ENCODE measurements at places on chromosomes 2 and 18.

DNA sequence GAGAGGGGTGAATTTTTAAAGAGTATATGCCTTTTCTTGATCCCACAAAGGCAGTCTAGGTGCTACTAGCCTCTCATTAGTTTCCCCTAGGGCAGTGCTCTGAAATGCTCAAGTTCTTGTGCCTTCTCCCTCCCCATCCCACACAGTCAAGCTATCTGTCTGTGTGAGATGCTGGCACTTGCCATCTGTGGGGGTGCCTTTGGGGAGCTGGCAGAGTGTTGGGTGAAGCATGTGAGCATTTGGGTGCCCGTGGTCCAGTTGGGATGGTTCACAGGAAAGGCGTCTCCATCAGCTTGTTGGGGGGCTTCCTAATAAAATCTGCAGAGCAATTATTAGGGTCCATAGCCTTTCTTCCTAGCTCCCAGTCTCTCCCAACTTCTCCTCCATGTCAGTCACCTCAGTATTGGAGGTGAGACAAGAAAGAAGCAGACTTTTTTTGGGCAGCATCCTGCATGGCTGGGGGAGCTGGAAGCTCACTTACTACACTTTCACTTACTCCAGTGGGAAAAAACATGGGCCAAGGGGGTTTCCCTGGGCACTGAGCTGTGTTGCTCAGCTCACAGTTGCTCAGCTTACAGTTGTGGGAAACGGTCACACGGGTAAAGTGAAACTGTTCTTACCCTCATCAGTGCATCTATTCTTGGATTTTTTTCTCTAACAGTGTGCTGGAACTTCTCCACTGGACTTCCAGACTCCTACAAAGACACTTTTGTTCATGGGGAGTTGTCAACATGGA is 29.3 kb downstream of the COLEC11 start:
- no peak for DNase-seq

- DNase-seq = no peak
Observed at GRCh38 chr18:8300751-8301410, 308.4 kb upstream of the RAB12 start.

GRCh38 chr18:9609190-9609589 is 5.2 kb downstream of the PPP4R1 start:
- DNase-seq = no peak

DNA sequence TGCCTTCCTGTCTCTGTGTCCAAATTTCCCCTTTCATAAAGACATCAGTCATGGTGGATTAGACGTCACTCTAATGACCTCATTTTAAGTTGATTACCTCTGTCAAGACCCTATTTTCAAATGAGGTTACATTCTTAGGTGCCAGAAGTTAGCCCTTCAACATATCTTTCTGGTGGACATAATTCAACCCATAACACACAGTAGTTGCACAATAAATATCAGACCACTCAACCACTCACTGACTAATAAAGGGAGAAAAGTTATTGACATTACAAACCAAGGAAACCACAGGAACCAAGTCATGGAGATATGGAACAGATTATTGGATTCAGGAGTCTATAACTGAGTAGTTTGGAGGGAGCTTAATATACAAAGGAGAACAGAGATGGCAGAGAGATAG is 377.4 kb upstream of the ACVR2A start:
- no peak for DNase-seq

GRCh38 chr18:26307161-26307773 is 81.0 kb downstream of the TAF4B start:
- DNase-seq = no peak

DNA sequence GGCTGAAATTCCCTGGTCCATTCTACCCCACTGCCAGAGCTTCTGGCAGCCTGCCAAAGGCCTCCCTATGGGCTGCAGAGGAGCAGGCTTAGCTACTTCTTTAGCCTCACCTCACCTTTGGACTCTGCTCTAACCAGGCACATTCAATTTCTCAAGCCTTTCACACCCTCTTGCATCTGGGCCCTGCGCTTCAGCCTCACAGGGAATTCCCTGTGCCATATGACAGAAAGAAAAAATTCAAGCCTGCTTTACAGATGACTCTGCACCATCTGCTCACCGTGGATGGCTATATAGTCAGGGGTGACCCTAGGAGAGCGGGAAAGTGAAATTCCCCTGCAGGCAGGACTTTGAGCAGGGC is 62.5 kb downstream of the REEP1 start:
- DNase-seq = no peak

DNA sequence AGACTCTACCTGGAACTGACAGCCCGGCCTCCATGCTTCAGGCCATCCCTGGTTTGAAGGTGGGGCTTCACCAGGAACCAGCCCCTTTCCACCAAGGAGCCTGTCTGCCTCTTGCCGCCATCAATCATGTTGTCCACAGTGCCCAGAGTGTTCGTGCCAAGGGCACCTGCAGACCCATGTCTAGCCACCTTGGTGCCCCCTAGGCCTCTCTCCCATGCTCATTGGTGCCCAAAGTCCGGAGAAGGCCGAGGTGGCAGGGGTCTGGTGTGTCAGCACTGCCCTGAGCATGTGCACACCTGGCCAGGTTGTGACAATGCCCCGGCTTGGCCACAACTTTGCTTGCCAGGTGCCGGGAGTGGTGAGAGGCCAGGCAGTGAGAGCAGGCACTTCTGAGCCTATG is 114.8 kb downstream of the COPS8 start:
- DNase-seq = no peak

- no peak for DNase-seq
Observed at GRCh38 chr2:235521844-235522243, 28.0 kb downstream of the AGAP1 start.

GRCh38 chr2:112749755-112750559 is 14.5 kb downstream of the CKAP2L start:
- DNase-seq = no peak

GRCh38 chr2:833180-833579 is 117.5 kb upstream of the SNTG2 start:
- DNase-seq = no peak

- no peak for DNase-seq
Observed at GRCh38 chr2:8709611-8710010, 27.8 kb downstream of the ID2 start.

DNA sequence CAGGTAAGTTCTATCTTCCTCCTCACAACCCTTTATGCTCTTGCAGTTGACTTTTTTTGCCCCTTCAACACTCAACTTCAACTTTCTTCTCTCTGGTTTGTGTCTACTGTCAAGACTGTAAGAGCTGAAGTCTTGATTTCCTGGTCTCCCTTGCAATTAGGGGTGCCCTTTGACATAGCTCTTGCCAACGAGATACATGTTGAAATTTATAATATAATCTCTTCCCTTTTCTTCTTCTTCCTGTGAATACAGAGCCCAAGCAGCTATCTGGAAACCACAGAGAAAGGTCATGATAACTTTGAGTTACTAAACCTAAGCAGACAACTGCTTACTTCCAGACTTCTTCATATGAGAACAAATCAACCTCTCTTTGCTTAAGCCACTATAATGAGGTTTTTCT is 163.5 kb downstream of the MC4R start:
- no peak for DNase-seq

GRCh38 chr2:190578158-190579057 is 43.9 kb upstream of the NEMP2 start:
- no peak for DNase-seq

- DNase-seq = no peak
Observed at GRCh38 chr18:58230438-58231179, 186.6 kb downstream of the NEDD4L start.

- DNase-seq = no peak
Observed at GRCh38 chr2:241565411-241565810, 6.9 kb downstream of the BOK start.

DNA sequence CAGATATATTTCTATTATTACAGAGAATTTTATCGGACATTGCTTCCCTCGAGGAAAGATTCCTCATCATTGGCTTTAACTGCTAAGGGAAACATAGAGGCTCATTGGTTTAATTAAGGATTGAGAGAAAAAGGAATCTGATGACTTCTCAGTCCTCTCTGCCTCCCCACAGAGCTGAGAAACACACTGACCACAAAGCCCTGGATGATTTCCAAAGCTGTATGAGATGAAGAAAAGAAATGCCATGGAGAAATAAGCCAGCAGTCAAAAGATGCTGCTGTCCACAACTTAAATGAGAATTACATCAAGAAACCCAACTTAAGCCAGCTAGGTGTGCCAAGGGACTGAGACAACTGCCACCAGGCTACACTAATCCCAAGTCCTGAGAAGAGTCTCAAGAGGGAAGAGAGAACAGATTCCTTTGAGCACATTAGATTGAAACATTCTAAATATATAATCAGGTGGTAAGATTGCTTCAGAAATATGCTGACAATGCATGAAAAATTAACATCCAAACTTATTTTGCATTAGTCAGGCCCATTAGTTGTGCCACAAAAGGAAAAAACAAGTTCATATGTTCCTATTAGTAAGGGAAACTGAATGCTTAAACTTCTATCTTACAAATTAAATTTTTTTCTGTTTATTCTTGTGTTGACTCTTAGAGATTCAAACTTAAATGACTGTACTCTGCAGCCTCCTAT is 308.1 kb upstream of the CYRIA start:
- no peak for DNase-seq

DNA sequence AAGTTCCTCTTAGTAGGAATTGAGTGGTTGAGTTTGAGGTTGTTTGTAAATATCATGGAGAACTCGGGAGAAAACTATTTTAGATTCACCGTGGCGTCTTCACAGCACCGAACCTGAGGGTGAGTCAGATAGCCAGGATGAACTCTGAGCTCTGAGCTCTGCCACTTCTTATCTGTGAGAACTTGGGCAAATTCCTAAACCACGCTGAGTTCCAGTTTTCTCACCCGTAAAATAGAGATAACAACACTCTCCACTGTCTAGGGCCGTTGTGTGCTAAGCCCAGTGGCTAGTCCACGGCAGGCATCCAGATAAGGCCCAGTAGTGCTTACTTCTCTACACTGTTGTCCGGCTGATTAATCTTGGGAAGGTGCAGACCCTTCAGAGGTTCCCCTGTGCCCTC is 7.0 kb downstream of the KIF5C start:
- DNase-seq = no peak

DNA sequence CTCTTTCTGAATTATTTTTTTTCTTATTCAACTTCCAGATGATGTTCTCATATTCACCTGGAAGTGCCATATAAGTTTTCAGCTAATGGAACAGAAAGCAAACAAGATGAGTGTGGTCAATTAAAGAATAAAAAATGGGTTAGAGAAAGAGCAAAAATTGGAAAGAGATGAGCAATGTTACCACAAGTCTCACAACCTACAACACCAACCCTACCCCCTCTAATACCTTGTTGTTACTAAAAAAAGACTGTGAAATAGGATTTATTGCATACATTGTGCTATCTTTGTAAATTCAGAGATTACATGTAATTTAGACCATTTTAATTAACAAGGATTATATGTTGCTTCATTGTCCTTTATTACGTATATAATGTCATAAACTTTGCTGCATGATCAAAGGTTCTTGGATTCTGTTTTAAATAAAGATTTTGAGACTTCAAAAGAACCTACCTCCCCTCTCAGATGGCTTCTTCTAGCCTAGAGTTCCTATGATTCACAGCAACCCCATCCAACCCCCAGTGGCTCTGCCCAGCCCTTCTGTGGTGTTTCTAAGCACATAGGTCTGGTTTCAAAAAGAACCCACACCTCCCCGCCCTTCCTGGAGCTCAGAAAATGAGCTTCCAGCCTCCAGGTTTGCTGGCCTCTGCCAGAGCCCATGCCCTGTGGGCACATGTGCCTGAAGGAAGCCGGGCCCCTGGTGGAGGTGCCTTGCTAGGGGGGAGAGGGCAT is 24.7 kb downstream of the LGALSL start:
- no peak for DNase-seq

DNA sequence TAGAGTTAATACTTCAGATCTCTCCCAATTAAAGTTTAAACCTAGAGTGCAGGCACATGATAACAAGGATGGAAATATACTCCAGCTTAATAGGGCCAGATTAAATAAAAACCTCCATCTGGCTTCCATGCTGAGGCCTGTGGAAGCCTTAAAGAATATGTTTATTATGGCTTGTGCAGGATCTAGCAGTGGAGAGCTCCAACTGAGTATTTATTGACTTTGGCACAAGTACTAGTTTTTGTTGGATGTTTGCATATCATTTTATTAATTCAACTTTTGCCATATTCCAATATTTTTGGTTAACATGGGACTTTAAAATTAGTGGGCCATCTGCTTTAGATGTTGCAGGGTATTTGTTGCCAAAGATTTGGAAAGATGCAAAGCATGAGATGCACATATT is 860.4 kb upstream of the SOX11 start:
- no peak for DNase-seq

- no peak for DNase-seq
Observed at GRCh38 chr2:70648961-70649360, 95.3 kb upstream of the TGFA start.
